Hematopoietic multipotent progenitor cell treated with erythropoietin and hydrocortisone succinate and interleukin-3 and kit ligand, for 6 days (in vitro differentiated cells): ENCODE measurements at places on chromosomes 4 and X.

GRCh38 chr4:129350834-129351721, 255.1 kb downstream of the C4orf33 start:
- no peak for DNase-seq

- DNase-seq: no peak
Observed at GRCh38 chrX:104621781-104622180, 55.8 kb downstream of the IL1RAPL2 start.

GRCh38 chrX:13092455-13092941, 48.1 kb upstream of the FAM9C start:
- peak; percentile 45 for DNase-seq

- no peak for DNase-seq
Observed at GRCh38 chr4:74205046-74205445, 47.1 kb downstream of the MTHFD2L start.

GRCh38 chr4:41437111-41437536, 100.8 kb upstream of the LIMCH1 start:
- DNase-seq: no peak

GRCh38 chrX:120791013-120791643, 84.5 kb downstream of the CT47B1 start:
- DNase-seq: no peak

GRCh38 chr4:6271701-6272465, 2.2 kb downstream of the WFS1 start:
- no peak for DNase-seq

DNA sequence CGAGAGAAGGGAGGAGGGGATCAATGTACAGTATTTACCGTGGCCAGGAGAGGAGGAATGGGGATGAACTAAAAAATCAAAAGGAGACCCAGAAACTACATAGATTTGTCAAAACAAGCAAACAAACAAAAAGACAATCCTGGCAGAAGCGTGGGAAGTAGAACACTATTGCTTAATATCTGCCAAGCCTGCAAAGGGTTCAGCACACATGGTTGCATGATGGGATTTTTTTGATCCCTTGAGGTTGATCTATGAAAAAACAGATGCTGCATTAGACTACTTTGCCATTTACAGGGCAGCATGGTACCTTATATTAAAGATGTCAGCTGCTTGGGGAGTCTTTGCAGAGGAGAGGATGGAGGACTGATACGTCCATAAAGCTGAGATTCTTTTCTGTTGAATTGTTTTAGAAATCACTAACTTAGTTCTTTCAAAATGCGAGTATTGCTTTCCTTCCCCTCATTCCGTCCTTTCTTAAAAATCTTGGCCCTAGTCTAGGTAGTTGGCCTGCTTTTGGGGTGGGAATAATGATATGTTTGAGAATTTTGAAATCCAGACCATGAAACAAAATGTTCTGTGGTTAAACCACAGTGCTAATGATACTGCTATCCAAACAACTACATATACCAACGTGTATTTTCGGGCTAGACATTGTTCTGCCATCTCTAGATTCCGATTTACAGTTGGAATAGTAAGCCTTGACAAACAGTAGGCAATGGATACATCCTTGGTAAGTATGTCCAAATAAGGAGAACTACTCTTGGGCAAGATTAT, 39.6 kb upstream of the TMEM150C start:
- no peak for DNase-seq

GRCh38 chrX:46820391-46821100, 16.3 kb upstream of the RP2 start:
- no peak for DNase-seq

GRCh38 chrX:41718481-41719235, 5.3 kb upstream of the GPR82 start:
- DNase-seq: no peak

DNA sequence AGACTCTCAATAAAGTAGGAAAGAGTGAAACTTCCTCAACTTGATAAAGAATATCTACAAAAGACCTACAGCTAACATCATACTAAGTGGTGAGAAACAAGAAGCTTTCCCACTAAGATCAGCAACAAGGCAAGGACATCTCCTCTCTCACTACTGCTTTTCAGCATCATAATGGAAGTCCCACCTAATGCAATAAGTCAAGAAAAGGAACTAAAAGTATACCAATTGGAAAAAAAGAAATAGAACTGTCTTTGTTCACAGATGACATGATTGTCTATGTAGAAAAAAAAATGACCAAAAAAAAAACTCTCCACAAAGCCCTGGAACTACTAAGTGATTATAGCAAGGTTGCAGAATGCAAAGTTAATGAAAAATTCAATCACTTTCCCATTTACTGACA, 25.1 kb upstream of the SH3RF1 start:
- no peak for DNase-seq

DNA sequence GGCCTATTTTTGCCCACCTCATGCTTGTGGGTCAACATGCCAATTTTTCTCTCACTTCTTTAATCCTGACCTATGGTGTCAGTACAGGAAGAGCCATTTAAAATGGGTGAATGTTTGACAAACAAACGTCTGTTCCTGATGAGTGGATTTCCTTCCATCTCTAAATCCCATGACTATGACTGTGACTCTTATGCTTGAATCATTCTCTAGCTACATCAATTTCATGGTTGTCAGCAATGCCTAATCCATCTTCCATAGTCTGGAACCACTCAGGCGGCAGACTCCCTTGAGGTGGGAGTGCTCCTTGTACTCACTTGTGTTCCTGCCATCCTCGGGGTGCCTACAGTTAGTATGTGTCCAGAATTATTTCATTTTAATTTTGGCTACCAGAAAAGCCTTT, 194.9 kb upstream of the RPS6KA3 start:
- no peak for DNase-seq

GRCh38 chr4:185847352-185848097, 35.5 kb upstream of the SORBS2 start:
- no peak for DNase-seq

DNA sequence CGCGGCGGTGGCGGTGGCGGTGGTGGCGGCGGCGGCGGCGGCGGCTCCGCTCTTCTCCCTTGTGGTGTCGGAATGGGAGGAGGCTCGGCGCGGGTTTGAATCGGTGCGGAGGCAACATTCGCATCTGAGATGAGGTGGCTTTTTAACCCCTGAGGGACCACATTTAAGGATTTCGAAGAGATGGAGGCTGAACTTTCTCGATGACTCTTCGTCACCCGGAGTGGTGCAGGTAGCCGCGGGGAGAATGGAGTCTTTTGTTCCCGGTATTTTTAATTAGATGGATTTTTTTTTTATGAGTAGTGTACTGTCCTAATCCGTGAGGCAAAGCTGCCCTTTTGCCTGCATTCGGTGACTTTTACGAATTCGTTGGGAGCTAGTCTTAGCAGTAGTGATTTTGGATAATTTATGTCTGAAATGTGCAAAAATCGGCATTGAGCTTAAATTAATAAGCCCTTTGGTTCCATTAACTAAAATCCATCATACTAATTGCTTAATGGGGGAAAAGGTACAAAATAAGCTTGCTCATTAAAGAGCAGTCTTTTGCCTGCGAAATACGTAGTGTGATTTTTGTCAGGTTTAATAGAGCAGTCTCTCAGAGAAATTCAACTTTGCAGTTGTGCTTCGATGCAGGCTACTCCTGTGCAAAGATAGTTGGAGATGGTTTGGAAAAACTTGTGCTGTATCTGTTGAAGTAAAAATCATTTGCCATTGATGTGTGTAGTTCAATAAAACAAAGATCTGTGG, 206.2 kb downstream of the TENM3 start:
- no peak for DNase-seq

- DNase-seq: no peak
Observed at GRCh38 chr4:39922399-39922798, 55.3 kb downstream of the PDS5A start.

- DNase-seq: no peak
Observed at GRCh38 chrX:72216973-72217372, 21.9 kb downstream of the ERCC6L start.
